ENCODE measurements at places on chromosomes 2 and 18. TPM values are rescaled to one million over a fixed set of nuclear protein-coding genes. Genes with fewer than 3 reads are reported as not detected.

GRCh38 chr2:88139203-88139702 is 11.4 kb upstream of the FABP1 start:
- DNase-seq = no peak

DNA sequence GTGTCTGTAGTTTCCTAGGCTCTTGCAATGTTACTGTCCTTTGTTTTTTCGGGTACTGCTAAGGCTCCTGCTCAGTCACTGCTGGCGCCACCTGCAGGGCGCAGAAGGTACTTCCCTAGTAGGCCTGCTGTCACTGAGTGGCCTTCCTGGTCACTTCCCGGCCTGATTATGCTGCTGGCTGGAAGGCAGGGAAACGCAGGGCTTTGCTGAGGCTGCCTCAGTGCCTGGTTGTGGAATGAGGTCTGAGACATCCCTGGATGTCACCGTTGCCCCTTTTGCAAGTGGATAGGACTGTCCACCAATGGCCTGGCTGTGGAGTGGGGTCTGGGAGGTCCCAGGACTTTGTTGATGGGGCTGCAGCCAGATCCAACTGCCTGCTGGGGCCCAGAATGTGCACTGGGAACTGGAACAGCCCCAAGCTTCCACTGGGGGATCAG is 13.1 kb downstream of the DAW1 start:
- peak; percentile 75 for DNase-seq

DNA sequence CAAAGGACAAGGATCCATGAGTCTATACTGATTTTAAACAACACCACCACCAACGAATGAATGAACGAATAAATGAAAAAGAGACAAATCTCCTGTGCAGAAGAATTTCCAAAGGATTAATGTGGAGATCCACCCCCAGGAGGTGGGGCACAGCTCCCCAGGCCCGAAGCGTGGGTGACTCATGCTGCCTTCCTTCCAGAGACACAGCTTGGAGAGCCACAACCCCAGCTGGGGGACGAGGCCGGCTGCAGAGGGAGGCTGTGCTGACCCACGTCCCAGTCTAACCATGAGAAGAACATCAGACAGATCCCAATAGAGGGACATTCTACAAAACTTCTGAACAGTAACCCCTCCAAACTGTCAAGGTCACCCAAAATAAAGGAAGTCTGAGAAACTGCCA is 557.3 kb upstream of the SALL3 start:
- no peak for DNase-seq

GRCh38 chr2:99217929-99218501 is 37.0 kb downstream of the MRPL30 start:
- no peak for DNase-seq

GRCh38 chr18:9766076-9766481 is 58.0 kb downstream of the RAB31 start:
- no peak for DNase-seq

DNA sequence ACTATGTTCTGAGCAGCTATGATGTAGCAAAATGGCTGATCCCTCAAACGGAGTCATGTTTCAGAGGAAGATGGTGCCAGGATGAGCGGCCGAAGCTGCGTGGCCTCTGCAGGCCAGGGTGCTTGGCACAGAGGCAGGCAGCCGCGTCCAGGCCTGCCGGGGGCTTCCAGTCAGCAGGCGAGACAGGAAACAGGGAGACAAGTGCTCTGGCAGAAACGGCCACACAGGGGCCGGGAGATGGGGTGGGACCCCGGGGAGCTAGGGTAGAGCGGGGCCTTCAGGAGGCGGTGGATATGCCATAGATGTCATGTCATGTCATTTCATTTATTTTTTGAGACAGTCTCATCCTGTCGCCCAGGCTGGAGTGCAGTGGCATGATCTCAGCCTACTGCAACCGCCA is 50.7 kb downstream of the EIPR1 start:
- DNase-seq = no peak

GRCh38 chr2:64615192-64615763 is 38.4 kb downstream of the SERTAD2 start:
- DNase-seq = no peak

GRCh38 chr18:29160170-29160569 is 983.2 kb upstream of the CDH2 start:
- DNase-seq = peak; percentile 32

GRCh38 chr2:72810165-72810564 is 15.7 kb downstream of the EXOC6B start:
- DNase-seq = no peak

DNA sequence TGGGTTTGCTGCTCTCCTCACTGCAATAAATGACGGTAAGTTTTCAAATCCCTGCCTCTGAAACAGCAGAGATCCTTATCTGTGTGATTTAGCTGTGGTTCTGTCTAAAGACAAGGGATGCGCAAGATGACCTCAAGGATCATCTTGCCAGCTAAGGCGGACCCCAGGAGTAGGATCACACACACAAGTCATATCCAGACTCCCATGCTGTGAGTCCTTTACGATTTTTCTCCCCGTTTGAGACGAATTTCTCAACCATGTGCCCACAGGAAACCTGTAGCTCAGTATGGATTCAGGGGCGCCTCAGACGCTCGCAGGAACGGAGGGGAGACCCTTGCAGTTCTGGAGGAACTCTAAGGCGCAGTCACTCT is 11.1 kb upstream of the DCTN1 start:
- no peak for DNase-seq

Gene TTL
- total RNA-seq = 75.3 TPM

Gene CDH7
- not detected for total RNA-seq

Gene CXXC1
- 11.4 TPM for total RNA-seq

Gene EPAS1
- 8.0 TPM for total RNA-seq

Gene MAPK4
- 0.07 TPM for total RNA-seq

Gene ABCG8
- not detected for total RNA-seq

Gene SERPINB3
- total RNA-seq = not detected

Gene RAB6C
- total RNA-seq = not detected
